NCI-H1417 (cell line): ENCODE measurements at places on chromosomes 2 and 18.

GRCh38 chr2:231917280-231918066 lies 8.7 kb downstream of the NPPC start:
- no peak for DNase-seq

GRCh38 chr2:177263451-177264208 lies 897 bp downstream of the NFE2L2 start:
- peak; percentile 98 for DNase-seq

DNA sequence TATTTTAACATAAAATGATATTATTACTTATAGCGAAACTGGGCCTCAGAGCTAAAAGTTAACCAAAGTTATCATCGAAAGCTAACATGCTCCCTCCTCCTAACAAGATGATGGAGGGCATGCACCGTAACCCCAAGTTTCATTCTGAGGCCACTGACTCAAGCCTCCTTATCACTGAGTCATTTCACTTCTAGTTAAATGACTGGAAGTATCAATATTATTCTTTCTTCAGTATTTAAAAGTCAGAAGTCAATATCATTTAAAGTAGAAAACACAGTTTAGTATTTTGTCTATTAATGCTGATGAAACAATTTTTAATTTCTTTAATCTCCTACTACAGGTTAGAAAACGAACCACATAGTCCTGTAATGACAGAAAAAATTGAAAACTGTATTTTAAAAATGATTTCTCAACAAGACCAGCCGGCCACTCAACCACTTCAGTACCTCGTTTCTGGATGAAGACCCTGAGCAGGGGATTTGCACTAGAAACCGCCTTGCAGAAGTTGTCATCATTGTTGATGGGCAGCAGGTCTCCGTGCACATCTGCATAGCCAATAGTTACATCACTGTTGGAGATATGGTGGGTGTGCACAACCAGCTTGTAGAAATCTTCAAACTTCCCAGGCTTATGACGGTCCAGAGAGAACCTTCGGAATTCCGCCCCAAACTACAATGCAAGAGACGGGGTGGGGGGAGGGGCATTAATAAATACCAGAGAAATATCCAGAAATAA lies 44.9 kb downstream of the PARD6G start:
- DNase-seq = no peak

DNA sequence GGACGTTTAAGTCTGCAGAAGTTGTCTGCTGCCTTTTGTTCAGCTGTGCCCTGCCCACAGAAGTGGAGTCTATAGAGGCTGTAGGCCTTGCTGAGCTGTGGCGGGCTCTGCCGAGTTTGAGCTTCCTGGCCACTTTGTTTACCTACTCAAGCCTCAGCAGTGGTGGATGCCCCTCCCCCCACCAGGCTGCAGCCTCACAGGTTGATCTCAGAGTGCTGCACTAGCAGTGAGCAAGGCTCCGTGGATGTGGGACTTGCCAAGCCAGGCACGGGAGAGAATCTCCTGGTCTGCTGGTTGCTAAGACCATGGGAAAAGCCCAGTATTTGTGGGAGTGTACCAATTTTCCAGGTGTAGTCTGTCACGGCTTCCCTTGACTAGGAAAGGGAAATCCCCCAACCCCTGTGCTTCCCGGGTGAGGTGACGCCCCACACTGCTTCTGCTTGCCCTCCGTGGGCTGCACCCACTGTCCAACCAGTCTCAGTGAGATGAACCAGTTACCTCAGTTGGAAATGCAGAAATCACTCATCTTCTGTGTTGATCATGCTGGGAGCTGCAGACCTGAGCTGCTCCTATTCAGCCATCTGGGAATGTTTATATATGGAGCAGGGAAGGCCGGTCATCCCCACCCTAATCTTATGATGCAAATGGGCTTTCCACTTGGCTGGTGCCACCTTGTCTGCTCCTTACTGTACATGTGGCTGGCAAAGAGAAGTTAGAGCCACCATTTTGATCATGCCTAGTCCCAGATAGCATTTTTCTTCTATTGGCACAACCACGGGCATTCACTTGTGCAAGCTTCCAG lies 156.9 kb upstream of the ITGA6 start:
- DNase-seq = peak; percentile 46

DNA sequence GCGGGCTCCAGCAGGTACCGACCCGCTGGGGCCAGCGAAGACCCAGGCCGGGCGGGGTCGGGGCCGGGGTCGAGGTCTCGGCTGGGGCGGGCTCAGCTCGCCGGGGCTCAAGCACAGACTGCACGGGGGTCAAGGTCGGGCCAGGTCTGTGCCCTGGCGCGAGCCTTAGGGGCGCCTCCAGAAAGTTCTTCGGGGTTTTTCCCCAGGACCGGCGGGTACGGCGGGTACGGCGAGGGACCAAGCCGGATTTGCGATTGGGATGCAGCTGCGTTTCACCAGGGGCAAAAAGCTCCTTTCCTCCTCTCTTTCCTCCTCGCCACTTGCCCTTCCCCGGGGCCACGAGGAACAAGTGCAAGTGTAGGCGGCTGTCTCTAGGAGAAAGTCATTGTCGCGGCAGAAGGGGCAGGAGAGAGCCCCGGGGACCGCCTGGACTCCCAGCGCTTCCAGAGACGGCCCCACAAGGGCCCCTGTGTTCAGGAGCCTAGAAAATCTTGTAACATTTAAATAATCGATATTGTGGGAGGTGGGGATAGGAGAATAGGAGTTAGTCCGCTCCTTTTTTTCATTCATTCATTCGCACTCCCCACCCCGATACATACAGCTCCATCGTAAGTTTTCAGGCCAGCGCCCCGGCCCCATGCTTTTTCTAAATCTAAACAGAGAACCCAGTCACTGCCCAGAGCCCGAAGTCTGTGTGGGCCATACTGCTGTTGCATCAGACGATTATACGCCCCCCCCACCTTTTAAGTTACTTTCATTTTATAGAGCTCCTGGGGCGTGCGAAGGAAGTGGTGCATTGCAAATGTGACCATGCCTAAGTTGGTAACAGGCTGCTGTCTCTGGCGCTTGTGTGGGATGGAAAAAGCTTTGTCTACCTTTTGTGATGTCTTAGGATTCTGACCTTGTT lies 679 bp downstream of the PMAIP1 start:
- peak; percentile 94 for DNase-seq

DNA sequence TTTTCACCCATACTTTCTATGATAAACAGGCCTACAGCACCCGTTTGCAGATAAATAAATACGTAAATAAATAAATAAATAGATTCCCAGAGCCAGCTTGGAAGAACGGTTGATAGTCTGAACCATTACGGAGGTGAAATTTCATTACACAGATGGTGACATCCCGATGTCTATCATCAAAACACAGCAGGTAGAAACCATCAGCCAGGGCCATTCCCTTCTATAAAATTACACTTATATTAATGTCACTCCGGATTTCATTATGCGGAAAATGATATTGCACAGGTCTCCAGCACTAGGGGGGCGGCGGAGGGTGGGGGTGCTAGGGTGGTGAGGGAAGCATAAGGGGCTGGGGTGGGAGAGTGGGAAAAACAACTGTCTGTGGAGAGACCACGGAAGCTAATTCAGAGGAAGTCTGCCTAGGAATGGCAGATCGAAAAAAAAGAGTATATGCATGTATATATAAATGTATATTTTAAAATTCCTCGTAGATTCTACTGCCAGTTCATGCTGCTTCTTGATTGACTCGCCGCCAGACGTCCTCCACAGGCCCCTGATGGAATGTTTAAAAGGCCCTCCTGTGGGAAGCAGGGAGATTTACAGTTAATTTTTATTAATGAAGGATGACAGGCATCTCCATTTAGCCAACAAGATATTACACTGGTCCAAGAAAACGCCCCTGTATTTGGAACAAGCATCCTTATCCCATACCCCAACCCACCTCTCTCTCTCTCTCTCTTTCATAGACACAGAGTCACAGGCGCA lies 1906.0 kb upstream of the PIK3C3 start:
- DNase-seq = no peak

- no peak for DNase-seq
Measured at GRCh38 chr2:167333245-167333644, 445.0 kb downstream of the XIRP2 start.

GRCh38 chr18:63183378-63183777 lies 136.2 kb downstream of the BCL2 start:
- no peak for DNase-seq

- DNase-seq = no peak
Measured at GRCh38 chr2:218310853-218311540, 18.7 kb upstream of the TMBIM1 start.

DNA sequence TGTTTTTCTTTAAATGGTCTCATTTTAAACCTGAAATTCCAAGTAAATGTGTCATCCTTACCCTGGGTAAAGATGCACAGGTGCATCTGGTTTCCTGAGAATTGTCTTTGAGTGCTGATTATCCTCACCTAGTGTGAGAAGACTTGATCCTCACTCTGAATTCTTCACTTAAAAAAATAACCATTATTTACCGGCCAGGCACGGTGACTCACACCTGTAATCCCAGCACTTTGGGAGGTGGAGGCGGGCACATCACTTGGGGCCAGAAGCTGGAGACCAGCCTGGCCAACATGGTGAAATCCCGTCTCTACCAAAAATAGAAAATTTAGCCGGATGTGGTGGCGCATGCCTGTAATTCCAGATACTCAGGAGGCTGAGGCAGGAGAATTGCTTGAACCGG lies 9.9 kb upstream of the WNT6 start:
- DNase-seq = no peak
